A549 treated with dexamethasone at 1 μM for 4 hours (cell line): ENCODE measurements at places on chromosomes 5 and 9. TPM values are rescaled to one million over a fixed set of nuclear protein-coding genes. Genes with fewer than 3 reads are reported as not detected.

Gene SLC6A7
- 0.02 to 0.04 TPM in 2 of 5 replicates, not detected in the others for total RNA-seq

Gene MEIKIN
- total RNA-seq = not detected in 5 replicates

Gene PDE6A
- 0.20 to 0.32 TPM (median 0.30 TPM) in 5 replicates for total RNA-seq

Gene PRELID1
- total RNA-seq = 272 to 376 TPM (median 337 TPM) in 5 replicates

Gene ORM1
- 0.11 TPM in 1 of 5 replicates, not detected in the others for total RNA-seq

Gene PDGFRB
- 0.14 to 0.27 TPM (median 0.22 TPM) in 5 replicates for total RNA-seq

Gene MYMK
- total RNA-seq = not detected in 5 replicates

Gene CFAP77
- total RNA-seq = 0.05 to 0.22 TPM (median 0.07 TPM) in 3 of 5 replicates, not detected in the others

Gene FAM120A
- 69.3 to 98.4 TPM (median 95.2 TPM) in 5 replicates for total RNA-seq

Gene SLC36A3
- total RNA-seq = not detected in 5 replicates

Gene SLIT3
- total RNA-seq = 12.9 to 21.8 TPM (median 18.6 TPM) in 5 replicates

Gene PAEP
- total RNA-seq = 0.14 to 0.45 TPM (median 0.36 TPM) in 5 replicates

Gene PCDHGA1
- total RNA-seq = 0.22 to 0.32 TPM (median 0.26 TPM) in 5 replicates

Gene OR1J2
- not detected in 5 replicates for total RNA-seq

Gene MUSK
- not detected in 5 replicates for total RNA-seq

Gene C9orf50
- 0.08 to 0.18 TPM in 2 of 5 replicates, not detected in the others for total RNA-seq

Gene CYSRT1
- 3.6 to 5.1 TPM (median 4.6 TPM) in 5 replicates for total RNA-seq

Gene ADGRD2
- not detected in 5 replicates for total RNA-seq

Gene NIPAL4
- 8.9 to 13.3 TPM (median 10.4 TPM) in 5 replicates for total RNA-seq

Gene GALNT12
- total RNA-seq = 2.8 to 4.0 TPM (median 3.7 TPM) in 5 replicates

Gene JADE2
- 25.8 to 42.7 TPM (median 40.1 TPM) in 5 replicates for total RNA-seq

Gene WWC1
- total RNA-seq = 69.1 to 91.1 TPM (median 80.7 TPM) in 5 replicates

Gene ZNF883
- total RNA-seq = 0.79 to 1.1 TPM (median 1.0 TPM) in 5 replicates

Gene IRX4
- 0.24 to 0.47 TPM (median 0.32 TPM) in 5 replicates for total RNA-seq

Gene CORO2A
- total RNA-seq = 1.5 to 2.2 TPM (median 1.9 TPM) in 5 replicates

Gene DBH
- total RNA-seq = not detected in 5 replicates

Gene EPB41L4B
- 24.6 to 33.9 TPM (median 32.2 TPM) in 5 replicates for total RNA-seq

Gene SPATA6L
- 0.98 to 1.9 TPM (median 1.6 TPM) in 5 replicates for total RNA-seq

Gene AUH
- 7.7 to 10.4 TPM (median 9.0 TPM) in 5 replicates for total RNA-seq

Gene CTXN3
- not detected in 5 replicates for total RNA-seq

Gene TRPM3
- not detected in 5 replicates for total RNA-seq

Gene WDR38
- 0.07 to 0.28 TPM (median 0.16 TPM) in 4 of 5 replicates, not detected in the other for total RNA-seq

Gene FBP2
- 0.09 TPM in 1 of 5 replicates, not detected in the others for total RNA-seq

Gene SHISAL2B
- not detected in 5 replicates for total RNA-seq

Gene OMD
- not detected in 5 replicates for total RNA-seq

Gene PCDHA6
- 0.03 to 0.13 TPM (median 0.04 TPM) in 5 replicates for total RNA-seq

Gene SPATA31D4
- not detected in 5 replicates for total RNA-seq

Gene PCDHA1
- 0.08 to 0.21 TPM (median 0.18 TPM) in 5 replicates for total RNA-seq

Gene THBS4
- 0.09 to 0.33 TPM (median 0.21 TPM) in 4 of 5 replicates, not detected in the other for total RNA-seq

Gene SOHLH1
- total RNA-seq = 0.06 to 0.11 TPM in 2 of 5 replicates, not detected in the others

Gene PELO
- total RNA-seq = 14.9 to 17.7 TPM (median 17.1 TPM) in 5 replicates

Gene FIBCD1
- 11.8 to 23.1 TPM (median 20.8 TPM) in 5 replicates for total RNA-seq

Gene PCDHA9
- 0.01 TPM in 1 of 5 replicates, not detected in the others for total RNA-seq

Gene OLFM1
- total RNA-seq = 8.8 to 10.8 TPM (median 10.5 TPM) in 5 replicates

Gene ZNF169
- 1.5 to 1.8 TPM (median 1.6 TPM) in 5 replicates for total RNA-seq

Gene WNK2
- 4.6 to 7.9 TPM (median 6.8 TPM) in 5 replicates for total RNA-seq
